HFFc6 (cell line): ENCODE measurements at places on chromosomes 11 and 22. TPM values are rescaled to one million over a fixed set of nuclear protein-coding genes. Genes with fewer than 3 reads are reported as not detected.

Gene MRGPRE
- total RNA-seq: not detected in 2 replicates

Gene WT1
- not detected in 3 replicates for total RNA-seq

Gene OR51I1
- total RNA-seq: not detected in 3 replicates

Gene TALDO1
- 208 to 286 TPM (median 219 TPM) in 3 replicates for total RNA-seq

Gene C11orf42
- total RNA-seq: not detected in 3 replicates

Gene MS4A3
- total RNA-seq: not detected in 3 replicates

Gene C22orf15
- total RNA-seq: 0.86 to 3.4 TPM (median 2.9 TPM) in 3 replicates

Gene MMP13
- not detected in 3 replicates for total RNA-seq

Gene RAB36
- 6.4 to 7.8 TPM (median 6.8 TPM) in 3 replicates for total RNA-seq

Gene TRPC6
- total RNA-seq: not detected in 3 replicates

Gene TSPAN32
- not detected in 3 replicates for total RNA-seq

Gene OR8D4
- not detected in 3 replicates for total RNA-seq

Gene UPK3A
- total RNA-seq: not detected in 3 replicates

Gene NRGN
- total RNA-seq: 3.5 and 4.8 TPM in 2 replicates

Gene PRG3
- not detected in 2 replicates for total RNA-seq

Gene TMPRSS4
- not detected in 3 replicates for total RNA-seq

Gene PDE2A
- 0.34 to 0.50 TPM (median 0.36 TPM) in 3 replicates for total RNA-seq

Gene OR4A16
- total RNA-seq: not detected in 3 replicates

Gene KDM4D
- total RNA-seq: 0.38 to 0.84 TPM (median 0.45 TPM) in 3 replicates

Gene SCN3B
- not detected in 3 replicates for total RNA-seq

Gene MPPED2
- not detected in 3 replicates for total RNA-seq

Gene OR51B2
- not detected in 2 replicates for total RNA-seq

Gene MEI1
- total RNA-seq: 0.17 TPM in 1 of 3 replicates, not detected in the others

Gene LRRC51
- total RNA-seq: 5.0 to 9.8 TPM (median 8.8 TPM) in 3 replicates

Gene FBLN1
- 189 to 347 TPM (median 227 TPM) in 3 replicates for total RNA-seq

Gene LMO2
- 0.11 to 0.13 TPM in 2 of 3 replicates, not detected in the other for total RNA-seq

Gene CYTH4
- total RNA-seq: not detected in 2 replicates

Gene KCNQ1OT1
- 0.39 to 0.76 TPM (median 0.44 TPM) in 3 replicates for total RNA-seq

Gene LGALS12
- not detected in 3 replicates for total RNA-seq

Gene DMC1
- 1.6 to 3.4 TPM (median 3.2 TPM) in 3 replicates for total RNA-seq

Gene NOX4
- total RNA-seq: 2.6 and 5.8 TPM in 2 replicates

Gene OR52E1
- not detected in 3 replicates for total RNA-seq

Gene TMEM86A
- total RNA-seq: 0.25 to 0.75 TPM (median 0.43 TPM) in 3 replicates

Gene SDHAF2
- total RNA-seq: 36.4 and 37.2 TPM in 2 replicates

Gene PGR
- total RNA-seq: not detected in 2 replicates

Gene MMP3
- total RNA-seq: 41.6 to 116 TPM (median 61.9 TPM) in 3 replicates

Gene BTG4
- not detected in 3 replicates for total RNA-seq

Gene IFITM1
- 25.7 to 34.0 TPM (median 26.4 TPM) in 3 replicates for total RNA-seq

Gene KRTAP5-7
- not detected in 3 replicates for total RNA-seq

Gene IRF7
- 2.4 to 3.8 TPM (median 3.4 TPM) in 3 replicates for total RNA-seq

Gene PANX3
- not detected in 3 replicates for total RNA-seq

Gene TRIOBP
- total RNA-seq: 71.3 and 91.4 TPM in 2 replicates

Gene SLC5A1
- total RNA-seq: not detected in 3 replicates

Gene GTSE1
- total RNA-seq: 11.9 to 30.5 TPM (median 25.6 TPM) in 3 replicates

Gene SLC37A2
- total RNA-seq: 2.2 to 3.5 TPM (median 2.3 TPM) in 3 replicates

Gene SMIM35
- total RNA-seq: not detected in 2 replicates

Gene CRYBB3
- not detected in 3 replicates for total RNA-seq

Gene ANKK1
- not detected in 3 replicates for total RNA-seq

Gene FOSL1
- 146 to 248 TPM (median 202 TPM) in 3 replicates for total RNA-seq

Gene MRGPRF
- 53.0 to 74.9 TPM (median 71.9 TPM) in 3 replicates for total RNA-seq

Gene SPATA19
- total RNA-seq: not detected in 3 replicates

Gene FOLH1
- not detected in 3 replicates for total RNA-seq

Gene SHISA8
- not detected in 3 replicates for total RNA-seq

Gene SLC25A45
- 6.3 to 8.9 TPM (median 7.1 TPM) in 3 replicates for total RNA-seq

Gene LAMTOR1
- total RNA-seq: 140 to 147 TPM (median 141 TPM) in 3 replicates

Gene GRK3
- not detected in 3 replicates for total RNA-seq

Gene MUC2
- not detected in 3 replicates for total RNA-seq

Gene GSTT2B
- total RNA-seq: 31.8 to 41.7 TPM (median 39.4 TPM) in 3 replicates
